Karpas-422 (cell line): ENCODE measurements at places on chromosomes 3 and 15.

GRCh38 chr3:126927401-126927750 is 55.5 kb upstream of the PLXNA1 start:
- no peak for DNase-seq

DNA sequence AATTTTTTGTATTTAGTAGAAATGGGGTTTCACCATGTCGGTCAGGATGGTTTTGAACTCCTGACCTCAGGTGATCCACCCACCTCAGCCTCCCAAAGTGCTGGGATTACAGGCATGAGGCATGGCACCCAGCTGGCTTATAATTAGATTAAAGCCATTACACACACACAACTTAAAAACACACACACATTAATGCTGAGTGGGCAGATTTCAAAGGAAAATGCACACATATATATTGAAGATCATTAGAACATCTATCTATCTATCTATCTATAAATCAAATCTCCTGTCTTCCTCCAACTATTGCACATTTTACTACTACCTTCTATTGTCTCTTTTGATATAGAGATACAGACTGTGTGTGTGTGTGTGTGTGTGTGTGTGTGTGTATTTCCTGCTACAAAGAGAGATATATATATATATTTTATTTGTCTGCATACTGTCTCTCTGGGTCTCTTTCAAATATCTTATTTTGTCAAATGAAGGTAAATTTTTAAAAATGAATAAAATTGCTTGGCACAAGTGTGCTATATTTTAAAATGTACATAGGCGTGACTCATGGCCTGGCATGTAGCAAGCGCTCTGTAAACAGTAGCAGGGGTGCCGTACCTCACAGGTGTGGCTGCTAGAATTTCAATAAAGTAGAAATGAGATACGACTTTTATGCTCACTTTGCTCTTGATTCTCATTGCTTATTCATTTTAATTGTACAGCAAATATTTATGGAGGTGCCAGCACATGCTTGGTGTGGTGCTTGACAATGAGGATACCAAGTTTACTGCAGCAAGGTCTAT is 655.8 kb downstream of the AGBL1 start:
- DNase-seq: no peak

GRCh38 chr3:137163241-137163871 is 205.6 kb downstream of the IL20RB start:
- DNase-seq: no peak

- DNase-seq: no peak
Measured at GRCh38 chr3:169496402-169496801, 167.1 kb downstream of the MECOM start.

DNA sequence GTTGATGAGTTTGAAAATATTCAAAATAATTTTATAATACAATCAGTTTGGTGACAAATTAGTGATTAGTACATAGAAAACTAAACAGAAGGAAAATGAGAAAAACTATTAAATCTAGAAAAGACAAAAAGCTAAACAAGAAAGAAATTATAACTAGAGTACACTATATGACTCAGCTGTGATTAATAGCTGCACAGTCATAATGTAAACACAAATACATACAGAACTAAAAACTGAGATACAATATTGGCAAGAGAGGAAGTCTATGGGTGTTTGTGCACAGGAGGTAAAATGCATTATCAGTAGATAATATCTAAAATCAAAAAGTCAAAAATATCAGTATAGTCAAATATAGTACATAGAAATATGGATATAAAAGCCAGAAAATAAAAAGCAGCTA is 80.7 kb upstream of the PCSK6 start:
- DNase-seq: no peak

DNA sequence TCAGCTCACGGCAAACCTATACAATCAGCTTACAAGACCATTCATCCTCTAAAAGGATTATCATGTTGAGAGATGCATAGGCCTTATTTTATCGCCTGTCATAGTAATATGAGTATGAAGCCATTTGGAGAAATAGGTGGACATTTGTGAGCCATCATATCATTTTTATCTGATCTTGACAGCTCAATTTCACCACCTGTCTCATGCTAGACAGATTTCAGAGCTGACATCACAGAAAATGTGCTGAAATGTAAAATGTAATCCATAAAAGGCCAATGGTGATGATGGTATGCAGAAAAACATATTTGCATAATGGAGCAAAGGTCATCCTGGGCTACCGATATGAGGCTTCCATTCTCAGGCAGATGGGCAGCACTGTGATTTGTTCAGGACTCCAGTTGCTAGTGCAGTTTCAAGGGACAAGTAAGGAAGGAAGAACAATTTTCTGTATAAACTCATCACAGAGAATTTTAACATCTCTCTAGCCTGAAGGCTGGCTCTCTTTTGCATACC is 221.5 kb downstream of the ULK4 start:
- no peak for DNase-seq

DNA sequence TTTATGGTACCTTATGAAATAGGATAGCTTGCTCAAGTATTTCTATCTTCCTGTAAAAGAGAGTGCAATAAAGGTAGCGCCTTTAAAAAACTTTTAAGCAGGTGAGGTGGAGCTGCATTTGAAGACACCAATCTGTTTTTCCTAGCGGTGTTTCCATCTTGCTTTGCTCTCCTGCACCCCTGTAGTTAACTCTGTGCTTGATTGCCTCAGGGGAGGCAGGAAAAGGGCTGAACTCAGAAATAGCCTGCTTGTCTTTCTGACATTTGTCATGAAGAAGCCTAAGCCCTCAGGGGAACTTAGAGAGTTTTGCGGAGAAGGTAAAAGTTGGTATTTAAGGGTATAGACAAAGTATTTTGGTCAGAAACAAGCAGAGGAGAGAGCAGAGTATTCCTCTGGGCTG is 63.0 kb upstream of the TPRG1 start:
- no peak for DNase-seq

GRCh38 chr3:107985496-107985895 is 105.3 kb downstream of the CD47 start:
- DNase-seq: peak; percentile 64

- DNase-seq: no peak
Measured at GRCh38 chr3:149519912-149520311, 45.4 kb downstream of the TM4SF4 start.

- no peak for DNase-seq
Measured at GRCh38 chr3:40427045-40427669, 30.0 kb upstream of the RPL14 start.

GRCh38 chr3:187292181-187292580 is 644 bp upstream of the MASP1 start:
- no peak for DNase-seq

DNA sequence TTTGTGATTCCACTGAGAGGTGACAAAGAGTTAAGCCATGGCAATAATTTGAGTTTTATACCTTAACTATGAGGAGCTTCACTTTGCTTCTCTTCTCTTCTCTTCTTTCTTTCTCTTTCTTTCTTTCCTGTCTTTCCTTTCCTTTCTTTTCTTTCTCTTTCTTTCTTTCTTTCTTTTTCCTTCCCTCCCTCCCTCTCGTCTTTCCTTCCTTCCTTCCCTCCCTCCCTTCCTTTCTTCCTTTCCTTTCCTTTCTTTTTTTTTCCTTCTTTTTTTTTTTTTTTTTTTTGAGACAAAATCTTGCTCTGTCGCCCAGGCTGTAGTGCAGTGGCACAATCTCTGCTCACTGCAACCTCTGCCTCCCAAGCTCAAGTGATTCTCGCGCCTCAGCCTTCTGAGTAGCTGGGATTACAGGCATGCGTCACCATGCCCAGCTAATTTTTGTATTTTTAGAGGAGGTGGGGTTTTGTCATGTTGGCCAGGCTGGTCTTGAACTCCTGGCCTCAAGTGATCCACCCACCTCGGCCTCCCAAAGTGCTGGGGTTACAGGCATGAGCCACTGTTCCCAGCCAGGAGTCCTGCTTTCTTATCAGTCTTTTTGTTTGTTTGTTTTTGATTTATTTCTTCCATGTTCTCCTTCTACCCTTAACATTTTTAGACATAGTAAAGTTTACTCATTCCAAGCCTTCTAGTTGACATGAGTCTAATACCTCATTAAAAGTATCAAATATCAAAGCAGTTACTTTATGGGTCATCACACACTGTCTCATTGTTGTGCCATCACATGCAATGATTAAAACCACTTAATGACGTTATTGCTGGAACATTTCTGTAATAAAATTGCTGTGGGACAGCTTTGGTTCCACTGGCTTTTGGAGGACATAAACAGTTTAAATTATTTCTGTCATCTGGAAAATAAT is 29.9 kb downstream of the SLC49A4 start:
- no peak for DNase-seq

- no peak for DNase-seq
Measured at GRCh38 chr15:96416934-96417759, 86.6 kb downstream of the NR2F2 start.

DNA sequence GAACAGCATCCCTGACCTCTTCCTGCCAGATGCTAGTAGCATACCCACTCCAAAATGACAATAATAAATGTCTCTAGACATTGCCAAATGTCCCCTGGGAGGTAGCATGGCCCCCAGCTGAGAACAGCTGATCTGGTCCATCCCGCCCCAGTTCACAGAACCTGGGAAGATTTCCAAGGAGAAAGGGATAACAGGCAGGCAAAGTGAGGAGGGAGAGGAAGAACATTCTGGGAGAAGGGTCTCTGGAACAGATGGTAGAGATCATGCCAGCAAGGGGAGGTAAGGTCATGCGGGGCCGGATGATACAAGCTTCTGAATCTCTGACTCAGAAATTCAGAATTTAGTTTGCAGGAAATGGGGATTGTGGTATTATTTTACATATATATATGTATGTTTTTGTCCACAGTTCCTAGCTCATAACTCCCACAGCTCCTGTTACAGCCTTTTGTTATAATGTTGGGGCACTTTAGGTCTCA is 192.7 kb downstream of the SUCLG2 start:
- DNase-seq: no peak

DNA sequence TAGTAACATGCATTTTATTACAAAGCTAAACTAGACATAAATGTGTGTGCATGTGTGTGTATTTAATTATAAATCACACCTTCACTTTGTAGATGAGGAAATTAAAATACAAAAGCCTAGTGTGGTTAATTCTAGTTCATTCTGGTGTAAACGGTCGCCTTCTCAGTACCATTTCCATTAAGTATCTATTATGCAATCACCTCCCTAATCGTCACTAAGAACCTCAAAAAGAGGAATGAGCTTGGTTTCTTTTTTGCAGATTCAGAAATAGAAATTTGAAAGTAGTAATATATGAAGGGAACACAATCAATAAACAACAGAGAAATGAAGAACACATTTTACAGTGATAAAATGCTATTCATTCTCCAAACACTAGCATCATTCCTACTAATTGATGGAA is 233.2 kb downstream of the ZBBX start:
- no peak for DNase-seq

DNA sequence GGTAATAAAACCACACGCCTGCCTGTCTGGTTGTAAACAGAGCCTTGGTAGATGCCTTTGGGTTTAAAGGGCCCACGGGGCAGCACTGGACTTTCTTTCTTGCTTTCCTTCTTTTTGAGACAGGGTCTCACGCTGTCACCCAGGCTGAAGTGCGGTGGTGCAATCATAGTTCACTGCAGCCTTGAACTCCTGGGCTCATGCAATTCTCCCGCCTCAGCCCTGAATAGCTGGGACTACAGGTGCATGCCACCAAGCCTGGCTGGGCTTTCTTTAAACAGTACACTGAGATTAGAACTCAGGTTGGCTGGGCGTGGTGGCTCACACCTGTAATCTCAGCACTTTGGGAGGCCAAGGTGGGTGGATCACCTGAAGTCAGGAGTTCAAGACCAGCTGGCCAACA is 42.2 kb downstream of the POC1A start:
- no peak for DNase-seq

GRCh38 chr15:33608714-33609113 is 297.9 kb downstream of the RYR3 start:
- no peak for DNase-seq

GRCh38 chr15:45341790-45342189 is 36.6 kb downstream of the GATM start:
- DNase-seq: no peak

- peak; percentile 55 for DNase-seq
Measured at GRCh38 chr3:52532838-52533622, 627 bp downstream of the NT5DC2 start.

GRCh38 chr3:156657862-156658731 is 16.3 kb upstream of the TIPARP start:
- DNase-seq: no peak

DNA sequence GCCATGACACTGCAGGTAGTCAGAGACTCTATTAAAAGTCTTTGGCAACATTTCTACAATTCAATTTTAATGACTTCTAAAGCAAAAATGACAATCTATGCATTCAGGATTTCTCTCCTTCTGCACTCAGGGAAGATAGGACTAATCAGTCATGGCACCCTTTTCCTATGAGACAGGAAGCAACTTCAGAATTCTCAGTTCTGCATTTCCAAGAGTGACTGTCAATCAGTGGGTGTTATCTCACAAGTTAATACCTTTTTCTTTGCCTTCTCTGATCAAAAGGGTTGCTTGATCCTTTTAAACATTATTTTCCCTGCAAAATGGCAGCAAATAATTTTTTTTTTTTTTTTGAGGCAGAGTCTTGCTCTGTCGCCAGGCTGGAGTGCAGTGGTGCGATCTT is 7.8 kb upstream of the ICE2 start:
- DNase-seq: no peak
